ENCODE measurements at places on chromosomes 1 and 21.
A peak's percentile ranks its signal among the peaks of the same experiment; 100 is the strongest.

DNA sequence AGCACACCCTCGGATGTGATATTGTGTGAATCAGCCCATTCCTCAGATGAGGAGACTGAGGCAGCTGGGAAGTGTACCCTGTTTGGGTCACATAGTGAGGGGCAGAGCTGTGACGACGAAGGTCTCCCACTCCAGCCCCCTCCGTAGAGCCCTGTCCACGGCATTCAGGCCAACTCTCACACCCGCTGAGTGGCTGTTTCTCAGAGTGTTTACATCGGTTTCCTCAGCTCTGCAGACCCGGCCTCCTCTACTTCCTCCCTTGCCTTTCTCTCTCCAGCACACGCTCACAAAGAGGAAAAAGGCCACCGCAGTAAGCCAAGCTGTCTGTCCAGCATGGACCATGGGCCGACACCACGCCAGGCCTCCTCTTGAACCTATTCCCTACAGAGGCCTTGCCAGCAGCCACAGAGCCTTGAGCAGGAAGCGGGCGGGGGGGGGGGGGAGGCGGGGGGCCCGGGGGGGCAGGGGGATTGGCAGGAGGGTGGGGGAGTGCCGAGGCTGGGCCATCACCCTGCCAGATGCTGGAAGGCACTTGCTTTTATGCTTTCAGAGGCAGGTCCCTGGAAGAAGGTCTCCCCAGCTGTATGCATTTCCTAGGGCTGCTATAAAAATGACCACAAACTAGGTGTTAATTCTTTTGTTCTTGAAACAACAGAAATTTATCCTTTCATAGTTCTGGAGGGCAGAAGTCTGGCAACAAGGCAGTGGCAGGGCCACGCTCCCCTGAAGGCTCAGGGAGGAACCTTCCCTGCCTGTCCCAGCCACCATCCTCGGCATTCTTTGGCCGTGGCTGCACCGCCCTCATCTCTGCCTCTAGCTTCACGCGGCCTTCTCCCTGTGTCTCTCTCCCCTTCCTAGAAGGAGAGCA lies 178.4 kb downstream of the PSMG1 start:
- DNase-seq: no peak

DNA sequence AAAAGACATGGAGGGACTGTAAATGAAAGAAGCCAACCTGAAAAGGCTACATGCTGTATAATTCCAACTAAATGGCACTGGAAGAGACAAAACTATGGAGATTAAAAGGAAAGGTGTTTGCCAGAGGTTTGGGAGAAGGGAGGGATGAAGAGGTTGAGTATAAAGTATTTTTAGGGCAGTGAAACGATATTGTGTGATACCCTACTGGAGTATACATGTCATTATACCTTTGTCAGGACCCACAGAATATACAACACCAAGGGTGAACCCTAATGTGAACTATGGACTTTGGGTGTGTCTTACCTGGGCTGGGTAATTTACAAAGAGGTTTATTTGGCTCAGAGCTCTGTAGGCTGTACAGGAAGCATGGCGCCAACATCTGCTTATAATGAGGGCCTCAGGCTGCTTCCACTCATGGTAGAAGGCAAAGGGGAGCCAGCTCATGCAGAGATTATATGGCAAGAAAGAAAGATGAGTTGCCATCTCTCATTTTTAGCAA lies 73.4 kb downstream of the CD2 start:
- DNase-seq: no peak

DNA sequence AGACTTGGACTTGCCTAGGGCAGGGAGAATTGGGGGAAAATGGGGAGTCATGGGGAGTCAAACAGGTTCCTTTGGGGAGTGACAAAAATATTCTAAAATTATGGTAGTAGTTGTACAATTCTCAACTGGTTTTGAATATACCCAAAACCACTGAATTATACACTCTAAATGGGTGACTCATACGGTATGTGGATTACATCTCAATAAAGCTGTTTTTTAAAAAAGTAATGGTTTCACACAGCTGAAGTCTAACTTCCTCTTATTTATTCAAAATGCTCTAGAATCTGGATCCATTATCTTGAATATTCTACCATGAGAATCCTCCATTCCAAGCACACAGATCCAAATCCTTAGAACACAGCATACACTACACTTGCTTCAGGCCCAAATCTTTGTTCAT lies 11.1 kb downstream of the EIF4G3 start:
- no peak for DNase-seq

GRCh38 chr1:55311979-55312378 lies 96.8 kb upstream of the USP24 start:
- no peak for DNase-seq

DNA sequence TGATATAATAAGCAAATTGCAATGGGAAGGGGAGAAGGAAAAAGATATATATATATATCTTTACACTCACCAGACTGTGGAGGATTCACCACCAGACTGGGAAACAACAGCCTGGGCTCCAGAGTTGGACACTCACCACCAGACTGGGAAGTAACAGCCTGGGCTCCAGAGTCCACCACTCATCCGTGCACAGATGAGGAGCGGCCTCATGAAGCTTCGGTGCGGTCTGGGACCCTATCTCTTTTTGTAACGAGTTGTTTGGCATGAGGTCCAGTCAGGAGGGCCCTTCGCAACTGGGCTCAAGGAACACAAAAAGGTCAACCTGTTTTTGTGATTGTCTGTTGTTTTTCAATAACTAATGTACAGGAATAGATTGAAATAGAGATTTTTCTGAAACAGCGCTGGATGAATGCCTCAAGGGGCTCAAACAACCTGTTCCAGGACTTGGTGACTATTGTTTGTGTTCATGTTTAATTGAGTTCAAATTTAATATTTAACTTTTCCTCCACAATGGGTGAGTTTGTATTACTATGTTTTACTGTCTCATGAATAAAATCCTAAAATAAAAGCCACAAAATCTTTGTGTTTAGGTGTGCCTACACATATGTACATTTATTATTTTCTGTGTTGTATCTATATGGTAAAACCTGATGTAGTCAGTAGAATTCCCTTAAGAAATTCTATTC lies 40.1 kb downstream of the S100A10 start:
- DNase-seq: no peak

DNA sequence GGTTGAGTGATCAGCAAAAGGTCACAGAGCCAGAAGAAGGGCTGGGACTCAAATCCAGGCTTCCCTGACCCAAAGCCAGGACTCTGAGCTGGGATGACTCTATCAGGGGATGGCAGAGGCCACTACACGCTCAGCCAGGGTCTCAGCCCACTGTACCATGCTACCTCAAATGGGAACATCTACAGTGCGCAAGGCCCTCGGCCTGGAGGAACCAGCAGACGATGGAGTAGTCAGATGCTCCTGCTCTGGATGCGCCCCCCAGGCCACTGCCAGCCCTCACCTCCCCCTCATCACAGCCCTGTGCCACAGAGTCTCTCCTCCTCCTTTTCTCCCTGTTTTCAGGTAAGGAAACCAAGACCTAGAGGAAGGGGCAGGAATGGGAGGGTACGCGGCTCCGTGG lies 39.0 kb downstream of the GLIS1 start:
- DNase-seq: no peak

- peak; percentile 82 for DNase-seq
Observed at GRCh38 chr1:226938903-226939437, 1.1 kb upstream of the COQ8A start.

Measured in adipocyte (in vitro differentiated cells).